ENCODE measurements at places on chromosomes 11 and 22.

- no peak for DNase-seq
Measured at GRCh38 chr22:38718414-38718813, 12.7 kb downstream of the GTPBP1 start.

DNA sequence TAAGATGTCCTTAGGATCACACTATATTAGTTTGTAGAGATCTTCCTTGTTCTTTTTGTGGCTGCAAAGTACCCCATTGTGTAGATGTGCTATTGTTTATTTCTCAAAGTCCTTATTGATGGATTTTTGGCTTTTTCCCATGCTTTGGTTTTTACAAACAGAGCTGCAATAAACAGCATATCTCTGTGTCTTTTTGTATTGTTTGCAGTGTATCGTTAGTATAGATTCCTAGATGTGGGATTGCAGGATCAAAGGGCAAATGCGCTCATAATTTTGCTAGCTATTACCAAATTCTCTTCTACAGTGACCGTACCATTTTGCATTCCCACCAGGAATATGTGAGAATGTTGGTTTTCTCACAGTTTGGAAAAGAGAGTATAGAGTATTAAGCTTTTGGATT is 27.5 kb upstream of the FTH1 start:
- no peak for DNase-seq

DNA sequence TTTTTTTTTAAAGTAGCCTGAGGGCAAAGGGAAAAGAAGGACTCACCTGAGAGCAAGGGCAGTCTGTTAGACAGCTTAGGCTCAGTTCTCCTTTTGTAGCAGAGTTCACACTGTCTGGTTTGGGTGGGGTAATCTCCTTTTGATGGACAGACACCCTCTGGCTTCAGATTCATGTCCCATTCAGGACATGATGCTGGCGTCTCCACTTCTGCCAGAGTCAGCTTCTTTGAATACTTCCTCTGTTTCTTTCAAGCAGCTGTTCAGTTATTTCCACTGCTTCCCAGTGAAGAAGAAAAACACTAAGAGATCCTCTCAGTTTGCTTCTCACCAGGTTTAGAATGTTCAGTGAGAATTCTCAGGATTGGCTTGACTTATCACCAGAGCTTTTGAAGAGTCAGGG is 79.0 kb upstream of the HSD17B12 start:
- DNase-seq: no peak

- DNase-seq: no peak
Measured at GRCh38 chr11:122439866-122440810, 215.4 kb upstream of the UBASH3B start.

DNA sequence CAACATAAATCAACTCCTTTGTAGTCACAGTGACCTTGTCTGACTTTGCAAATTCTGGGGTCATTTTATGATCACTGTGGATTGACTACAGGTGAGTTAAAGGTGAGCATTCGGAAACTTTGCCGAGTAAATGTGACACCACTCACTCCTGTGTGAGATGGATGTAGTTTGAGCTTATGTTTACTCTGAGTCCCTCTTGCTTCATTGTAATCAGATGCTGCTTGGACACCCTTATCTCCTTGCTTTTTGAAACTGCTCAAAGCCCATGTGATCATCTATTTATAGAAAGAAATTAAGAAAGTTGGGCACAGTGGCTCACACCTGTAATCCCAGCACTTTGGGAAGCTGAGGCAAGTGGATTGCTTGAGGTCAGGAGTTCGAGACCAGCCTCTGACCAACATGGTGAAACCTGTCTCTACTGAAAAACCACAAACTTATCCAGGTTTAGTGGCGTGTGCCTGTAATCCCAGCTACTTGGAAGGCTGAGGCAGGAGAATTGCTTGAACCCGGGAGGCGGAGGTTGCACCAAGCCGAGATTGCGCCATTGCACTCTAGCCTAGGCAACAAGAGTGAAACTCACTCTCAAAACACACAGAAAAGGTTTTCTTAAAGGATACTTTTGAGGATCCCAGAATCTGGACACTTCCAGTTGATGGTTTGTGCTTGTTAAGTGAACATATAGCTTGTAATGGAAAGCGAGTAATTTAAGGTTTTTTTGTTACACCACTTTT is 7.2 kb downstream of the FAM118A start:
- DNase-seq: no peak

Data from activated CD8-positive, alpha-beta memory T cell treated with anti-CD3 and anti-CD28 coated beads for 4 hours (primary cell).